ENCODE measurements at places on chromosomes 16 and 17. TPM values are rescaled to one million over a fixed set of nuclear protein-coding genes. Genes with fewer than 3 reads are reported as not detected.

DNA sequence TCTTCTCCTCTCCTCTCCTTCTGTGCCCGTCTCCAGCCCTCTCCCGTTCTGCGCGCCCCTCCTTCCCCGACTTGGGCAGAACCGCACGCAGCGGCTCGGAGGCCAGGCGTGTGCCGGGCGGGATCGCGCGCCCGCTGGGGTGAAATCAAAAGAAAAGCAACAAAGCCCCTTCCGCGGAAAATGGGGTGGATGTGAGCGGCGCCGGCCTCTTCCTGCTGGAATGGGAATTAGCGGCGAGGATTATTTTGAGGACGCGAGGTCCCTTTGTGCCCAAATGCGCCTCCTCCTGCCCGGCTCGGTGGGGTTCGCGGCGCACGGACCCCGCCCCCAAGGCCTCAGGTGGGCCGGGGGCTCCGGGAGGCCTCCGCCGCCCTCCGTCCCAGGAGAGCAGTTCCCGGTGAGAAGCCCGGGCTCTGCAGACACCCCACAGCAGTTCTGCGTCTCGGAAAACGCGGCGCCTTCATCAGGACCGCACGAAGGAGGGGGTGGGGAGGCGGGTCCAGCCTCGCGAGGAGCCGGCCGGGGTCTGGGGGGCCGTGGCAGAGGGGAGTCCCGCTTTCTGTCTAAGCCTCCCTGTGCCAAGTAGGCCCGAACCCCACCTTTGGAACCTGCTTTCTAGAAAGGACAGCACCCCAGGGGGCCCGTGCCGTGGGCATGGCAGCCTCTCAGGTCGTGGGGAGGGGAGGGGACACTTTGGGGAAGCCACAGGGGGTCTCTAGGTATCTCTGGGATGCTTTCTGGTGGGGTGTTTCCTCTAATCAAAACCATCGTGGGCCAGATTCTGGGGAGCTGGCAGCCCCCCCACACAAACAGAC is 91.0 kb upstream of the CBX4 start:
- no peak for DNase-seq

DNA sequence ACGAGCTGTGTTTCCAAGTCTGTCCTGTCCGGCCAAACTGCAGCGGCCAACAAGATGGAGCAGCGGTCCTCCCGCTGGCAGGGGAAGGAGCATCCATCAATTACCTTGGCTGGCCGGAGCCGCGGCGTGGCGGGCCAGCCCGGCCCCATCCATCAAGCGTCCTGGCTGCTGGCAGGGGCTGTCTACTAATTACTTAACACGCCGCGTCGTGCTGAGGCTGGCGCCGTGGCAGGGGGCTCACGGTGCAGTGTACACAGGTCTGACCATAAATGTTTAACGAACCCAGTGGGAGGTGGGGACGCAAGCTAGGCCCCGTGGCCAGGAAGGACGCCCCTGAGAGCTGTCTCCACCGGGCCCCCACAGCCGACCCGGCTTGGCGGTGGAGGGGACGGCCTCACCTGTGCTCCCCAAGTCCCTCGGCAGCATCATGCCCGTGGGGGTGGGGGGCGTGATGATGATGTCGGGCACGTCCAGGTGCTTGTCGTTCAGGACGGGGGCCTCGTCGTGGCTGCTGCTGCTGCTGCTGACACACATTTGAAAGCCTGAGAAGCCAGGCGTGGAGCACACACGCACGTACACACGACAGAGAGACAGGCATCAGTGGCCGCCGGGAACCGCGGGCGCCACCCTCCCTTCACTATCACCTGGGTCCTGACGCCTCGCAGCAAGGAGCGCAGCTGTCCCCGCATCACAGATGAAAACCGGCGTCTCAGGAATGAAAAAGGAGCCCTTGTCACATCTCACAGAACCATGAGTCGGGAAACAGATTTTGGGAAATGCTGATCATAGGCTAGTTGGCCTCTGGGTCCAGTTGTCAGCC is 21.2 kb upstream of the GINS2 start:
- no peak for DNase-seq

- no peak for DNase-seq
Measured at GRCh38 chr17:17555151-17555550, 36.4 kb downstream of the PEMT start.

The ABCC6 gene
- total RNA-seq: not detected

DNA sequence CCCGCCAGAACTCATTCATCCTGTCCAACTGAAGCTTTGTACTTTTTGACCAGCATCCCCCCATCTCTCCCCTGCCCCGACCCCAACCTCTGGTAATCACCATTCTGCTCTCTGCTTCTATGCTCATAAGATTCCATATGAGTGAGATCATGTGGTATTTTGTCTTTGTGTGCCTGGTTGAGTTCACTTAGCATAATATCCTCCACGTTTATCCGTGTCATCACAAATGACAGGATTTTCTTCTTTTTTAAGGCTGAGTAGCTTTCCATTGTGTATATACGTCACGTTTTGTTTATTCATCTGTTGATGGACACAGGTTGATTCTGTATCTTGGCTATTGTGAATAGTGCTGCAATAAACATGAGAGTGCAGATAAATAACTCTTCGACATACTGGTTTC is 278.9 kb downstream of the SNX29 start:
- DNase-seq: no peak

DNA sequence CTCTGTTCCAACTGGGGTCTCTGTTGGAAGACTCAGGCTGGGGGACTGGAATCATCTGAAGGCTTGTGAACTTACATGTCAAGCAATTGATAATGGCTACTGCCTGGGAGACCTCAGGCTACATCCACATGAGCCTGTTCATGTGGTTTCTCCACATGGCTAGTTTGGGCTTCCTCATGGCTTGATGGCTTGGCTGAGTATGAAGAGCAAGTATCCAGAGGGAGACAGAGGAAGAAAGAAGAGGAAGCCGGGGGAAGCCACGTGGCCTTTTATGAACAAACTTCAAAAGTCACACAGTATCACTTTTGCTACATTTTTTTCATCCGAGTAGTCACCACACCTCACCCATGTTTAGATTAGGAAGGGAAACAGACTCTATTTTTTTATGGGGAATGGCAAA is 158.9 kb downstream of the TRIM37 start:
- DNase-seq: no peak

- no peak for DNase-seq
Measured at GRCh38 chr16:11016993-11017392, 72.6 kb downstream of the CLEC16A start.

The TBC1D3H gene
- not detected for total RNA-seq

- no peak for DNase-seq
Measured at GRCh38 chr17:43768382-43768781, 9.8 kb upstream of the SOST start.

- no peak for DNase-seq
Measured at GRCh38 chr17:8372422-8372821, 4.1 kb downstream of the KRABD2 start.

The C17orf50 gene
- total RNA-seq: not detected

The DDX28 gene
- total RNA-seq: 17.6 TPM

GRCh38 chr17:31609331-31609730 is 217.9 kb downstream of the RAB11FIP4 start:
- no peak for DNase-seq

Data from T-cell (primary cell).